ENCODE measurements at places on chromosomes 11 and 22.

- no peak for DNase-seq
Measured at GRCh38 chr11:78829146-78829545, 254.5 kb upstream of the NARS2 start.

DNA sequence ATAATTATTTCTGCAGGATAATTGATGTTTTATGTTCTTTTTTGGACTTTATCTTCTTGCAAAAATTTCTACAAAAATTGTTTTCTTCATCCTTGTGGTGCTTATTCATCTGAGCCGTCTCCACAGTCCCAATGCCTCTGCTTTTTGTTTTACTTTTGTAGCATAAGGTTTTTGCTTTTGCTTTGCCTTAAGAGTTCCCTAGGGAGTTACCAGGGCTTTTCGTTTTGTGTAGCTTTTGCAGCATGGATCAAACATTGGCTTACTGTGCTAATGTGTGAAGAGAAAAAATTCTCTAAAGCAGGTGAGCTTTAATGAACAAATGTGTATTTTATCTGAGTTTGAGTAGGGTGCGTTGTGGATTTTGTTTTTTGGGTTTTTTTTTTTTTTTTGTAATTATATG lies 11.8 kb downstream of the XBP1 start:
- no peak for DNase-seq

GRCh38 chr11:37533087-37533486 lies 935.1 kb upstream of the RAG2 start:
- no peak for DNase-seq

DNA sequence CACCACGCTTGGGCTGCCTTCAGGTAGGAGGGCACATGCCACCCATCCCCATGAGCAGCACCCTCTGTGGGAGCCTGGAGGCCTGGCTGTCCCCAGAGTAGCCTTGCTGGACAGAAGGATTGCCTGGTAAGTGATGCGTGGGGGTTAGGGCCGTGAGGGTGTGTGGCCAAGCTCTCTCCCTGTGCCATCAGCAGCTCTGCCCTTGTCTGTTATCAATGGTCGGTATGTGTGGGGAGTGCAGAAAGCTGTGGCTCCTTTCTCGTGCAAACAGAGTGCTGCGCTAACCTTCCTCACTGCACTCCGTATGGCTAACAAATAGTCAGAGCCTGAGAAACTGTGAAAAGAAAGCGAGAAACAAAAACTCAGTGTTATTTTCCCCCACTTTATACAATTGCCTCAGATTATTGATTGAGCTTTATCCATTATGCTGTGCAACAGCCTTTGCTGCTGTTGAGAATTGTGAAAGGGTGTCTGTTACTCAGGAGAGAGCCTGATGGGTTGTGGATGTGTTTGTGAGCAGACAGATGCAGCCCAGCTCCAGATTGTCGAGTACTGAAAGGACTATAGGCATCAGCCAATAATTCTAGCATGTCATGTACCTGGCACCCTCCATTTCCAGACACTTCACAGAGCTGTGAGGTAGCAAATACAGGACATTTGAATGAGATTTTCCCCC lies 432.2 kb downstream of the NTM start:
- DNase-seq = no peak

DNA sequence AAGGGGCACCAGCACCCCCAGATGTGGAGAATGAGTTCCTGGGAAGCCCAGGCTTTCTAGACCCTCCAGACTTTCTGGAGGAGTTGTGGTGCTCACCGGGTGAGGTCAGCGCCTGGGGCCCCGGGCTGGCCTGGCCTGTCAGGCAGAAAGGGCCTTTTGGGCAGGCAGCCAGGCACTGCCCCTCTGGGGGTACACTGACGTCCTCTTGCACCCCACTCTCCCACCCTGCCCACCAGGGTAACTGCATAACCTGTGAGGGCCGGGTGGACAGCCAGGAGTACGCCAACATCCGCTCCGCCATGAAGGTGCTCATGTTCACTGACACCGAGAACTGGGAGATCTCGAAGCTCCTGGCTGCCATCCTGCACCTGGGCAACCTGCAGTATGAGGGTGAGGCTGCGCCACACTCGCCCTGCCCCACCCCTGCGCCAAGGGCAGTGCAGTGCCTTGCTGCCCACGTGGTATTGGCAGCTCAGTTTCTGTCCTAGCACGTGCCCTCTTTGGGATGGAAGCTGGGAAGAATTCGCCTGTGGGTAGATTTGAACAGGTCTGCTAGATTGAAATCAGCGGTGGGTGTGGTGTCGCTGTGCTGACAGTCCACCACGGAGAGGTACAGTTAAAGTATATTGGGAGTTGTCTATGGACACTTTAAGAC lies 30.1 kb downstream of the MYO7A start:
- no peak for DNase-seq

DNA sequence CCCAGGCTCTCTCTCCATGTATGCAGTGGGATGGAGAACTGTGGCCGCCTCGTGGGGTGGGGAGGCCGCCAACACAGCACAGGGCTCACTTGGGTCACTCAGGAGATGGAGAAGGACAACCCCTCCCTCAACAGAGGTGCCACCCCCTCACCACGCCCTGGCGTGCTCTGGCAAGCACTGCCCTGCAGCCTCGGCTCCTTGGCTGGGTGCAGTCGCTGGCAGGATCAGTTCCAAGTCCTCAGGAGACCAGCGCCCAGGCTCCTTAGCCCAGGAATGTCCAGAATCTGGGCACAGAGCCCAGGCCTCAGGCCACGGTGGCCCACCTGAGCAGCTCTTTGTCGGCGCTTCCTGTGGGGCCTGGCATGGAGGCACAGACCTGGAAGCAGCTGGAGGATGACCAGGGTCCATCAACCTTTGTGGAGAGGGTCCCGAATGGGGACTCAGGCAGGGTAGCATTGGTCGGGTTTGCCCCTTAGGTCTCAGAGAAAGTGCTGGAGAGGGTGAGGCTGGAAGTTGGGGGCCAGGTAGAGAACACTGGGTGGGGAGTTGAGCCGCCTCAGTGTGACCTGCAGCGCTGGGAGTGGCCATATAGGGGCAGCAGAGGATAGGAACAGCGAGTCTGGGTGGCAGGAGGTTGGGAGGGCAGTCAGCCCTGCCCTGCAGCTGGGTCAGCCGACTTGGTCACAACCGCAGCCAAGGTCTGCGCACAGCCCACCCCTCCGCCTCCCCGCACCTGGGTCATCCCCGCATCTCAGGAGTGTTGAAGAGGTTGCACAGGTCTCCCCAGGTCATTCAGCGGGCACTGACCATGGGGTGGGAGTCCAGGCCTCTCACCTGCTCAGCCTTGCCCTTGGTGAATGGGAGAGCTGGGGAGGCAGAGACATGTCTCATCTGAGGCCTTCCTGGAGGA lies 8.2 kb downstream of the SUSD2 start:
- peak; percentile 70 for DNase-seq

DNA sequence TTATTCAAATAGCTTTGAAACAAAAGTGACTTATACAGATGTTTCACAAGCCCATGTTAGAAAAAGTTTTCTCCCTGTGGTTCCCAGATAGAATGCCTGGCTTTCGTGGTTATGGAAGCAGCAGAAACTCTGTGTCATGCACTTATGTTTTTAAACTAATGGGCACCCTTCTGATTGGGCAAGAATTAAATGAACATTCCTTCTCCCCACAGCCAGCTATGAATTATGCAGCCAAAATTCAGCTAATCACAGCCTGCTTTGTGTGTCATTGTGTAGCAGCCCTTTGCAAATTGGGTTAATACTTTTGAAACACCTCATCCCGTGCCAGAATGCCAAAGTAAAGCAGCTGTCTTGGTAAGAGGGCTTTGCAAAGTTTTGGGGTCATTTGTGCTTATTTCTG lies 46.9 kb downstream of the PANX1 start:
- DNase-seq = no peak

DNA sequence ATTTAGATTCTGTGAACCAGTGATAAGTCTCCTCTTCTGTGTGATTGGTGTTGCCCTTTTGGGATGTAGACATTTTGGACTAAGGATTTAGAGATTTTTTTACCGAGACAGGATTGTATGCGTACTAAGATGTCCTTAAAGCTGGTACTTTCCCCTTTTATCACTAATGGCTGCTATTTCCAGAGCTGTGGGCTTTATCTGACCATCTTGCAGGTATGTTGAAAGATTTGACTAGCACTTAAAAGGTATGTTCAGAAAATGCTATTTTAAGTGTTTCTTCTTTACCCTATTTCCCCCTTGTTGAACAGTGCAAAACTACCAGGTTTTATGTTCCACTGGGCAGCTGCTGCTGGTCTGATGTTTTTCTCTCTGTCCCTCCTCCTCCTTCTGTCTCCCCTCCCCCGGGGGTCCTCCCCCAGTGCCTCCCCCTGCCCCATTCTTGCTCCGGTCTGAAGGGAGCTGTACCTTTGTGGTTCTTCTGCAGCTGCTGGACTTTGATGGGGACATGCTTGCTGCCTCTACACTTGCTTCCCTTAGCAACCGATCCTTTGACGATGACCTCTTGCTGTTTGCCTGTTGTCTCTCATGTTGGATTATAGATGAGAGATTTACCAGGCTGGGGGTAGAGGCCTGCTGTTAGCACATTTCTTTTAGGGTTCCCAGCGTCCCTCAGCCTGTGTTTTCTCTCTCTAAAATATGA lies 59.6 kb downstream of the ZNRF3 start:
- DNase-seq = no peak

GRCh38 chr22:48607901-48608662 lies 1219.6 kb downstream of the BRD1 start:
- no peak for DNase-seq

GRCh38 chr22:48893288-48894063 lies 934.2 kb downstream of the BRD1 start:
- DNase-seq = no peak

DNA sequence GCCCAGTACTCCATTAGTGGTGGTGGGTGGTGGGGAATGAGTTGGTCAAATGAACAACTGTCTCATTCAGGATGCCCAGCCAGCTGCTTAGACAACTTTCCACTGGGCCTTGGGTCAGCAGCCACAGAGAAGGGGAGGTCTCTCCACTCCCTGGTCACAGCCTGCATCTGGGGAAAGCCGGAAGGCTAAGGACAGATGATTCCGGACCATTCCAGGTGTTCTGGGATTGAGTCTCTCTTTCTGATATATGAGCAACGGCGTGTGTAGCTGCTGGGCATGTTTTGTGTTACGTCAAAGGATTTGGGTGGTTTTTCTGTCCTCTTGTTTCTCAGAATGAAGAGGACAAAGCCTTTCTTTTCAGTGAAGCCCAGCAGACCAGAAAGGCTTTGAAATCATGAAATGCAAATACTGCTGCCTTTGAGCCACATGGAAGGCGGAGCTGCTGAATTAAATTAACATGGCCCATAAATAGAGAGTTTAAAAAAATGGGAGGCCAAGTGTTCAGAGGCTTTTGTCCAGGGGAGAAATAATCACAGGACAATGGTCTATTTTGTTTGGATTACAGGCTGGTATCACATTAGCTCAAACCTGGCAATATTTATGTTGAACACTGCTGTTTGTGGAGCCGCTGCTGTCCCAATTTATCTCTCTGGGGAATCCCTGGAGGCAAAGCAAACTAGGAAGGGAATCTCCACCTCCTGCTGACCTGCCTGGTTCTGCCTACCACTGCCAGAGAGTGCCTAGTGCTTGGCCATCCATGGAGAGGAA lies 234.4 kb upstream of the E2F8 start:
- DNase-seq = no peak

GRCh38 chr22:26617271-26618199 lies at the start of gene CRYBB1:
Gene CRYBB1, minus strand, starts transcription at chr22:26618027. Its CDS starts 1,708 bp downstream, at chr22:26616319.
- DNase-seq = no peak

DNA sequence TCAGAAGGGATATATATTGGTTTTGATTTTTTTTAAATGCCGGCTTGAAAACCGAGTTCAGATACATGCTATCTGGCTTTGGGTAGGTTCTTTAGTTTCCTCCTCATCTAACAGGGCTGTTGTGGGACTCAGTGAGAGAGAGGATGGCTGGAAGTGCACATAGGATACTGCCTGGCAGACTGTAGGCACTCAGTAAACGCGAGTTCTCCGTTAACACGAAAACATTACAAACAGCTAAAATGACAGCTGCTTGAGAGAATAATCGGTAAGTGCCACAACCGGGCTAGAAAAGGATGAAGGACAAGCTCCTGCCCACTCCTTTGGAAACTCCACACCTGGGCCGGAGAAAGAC lies 369 bp downstream of the XRRA1 start:
- DNase-seq = no peak

- DNase-seq = no peak
Measured at GRCh38 chr11:93524173-93524536, 19.0 kb downstream of the SMCO4 start.

GRCh38 chr11:117204283-117205080 lies 5.3 kb downstream of the TAGLN start:
- no peak for DNase-seq

DNA sequence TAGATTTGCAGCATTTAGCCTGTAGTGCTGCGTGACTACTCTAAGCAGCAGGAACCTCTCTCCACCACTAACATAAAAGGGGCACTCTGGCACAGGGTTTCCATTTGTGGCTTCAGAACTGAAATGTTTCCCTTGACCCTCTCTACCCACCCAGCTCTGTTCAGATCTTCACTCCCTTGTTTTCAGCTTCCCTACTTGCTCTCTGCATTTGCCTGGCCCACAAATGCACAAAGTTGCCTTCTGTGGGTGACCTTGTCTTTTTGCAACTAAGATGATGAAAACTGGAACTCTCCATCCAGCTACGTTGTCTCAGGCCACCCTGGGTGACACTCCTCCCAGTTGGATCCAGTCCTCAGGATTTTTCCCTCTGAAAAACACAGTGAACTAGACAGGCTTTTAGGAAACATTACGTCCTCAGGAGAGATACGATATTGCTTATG lies 19.8 kb upstream of the PSMA1 start:
- no peak for DNase-seq

DNA sequence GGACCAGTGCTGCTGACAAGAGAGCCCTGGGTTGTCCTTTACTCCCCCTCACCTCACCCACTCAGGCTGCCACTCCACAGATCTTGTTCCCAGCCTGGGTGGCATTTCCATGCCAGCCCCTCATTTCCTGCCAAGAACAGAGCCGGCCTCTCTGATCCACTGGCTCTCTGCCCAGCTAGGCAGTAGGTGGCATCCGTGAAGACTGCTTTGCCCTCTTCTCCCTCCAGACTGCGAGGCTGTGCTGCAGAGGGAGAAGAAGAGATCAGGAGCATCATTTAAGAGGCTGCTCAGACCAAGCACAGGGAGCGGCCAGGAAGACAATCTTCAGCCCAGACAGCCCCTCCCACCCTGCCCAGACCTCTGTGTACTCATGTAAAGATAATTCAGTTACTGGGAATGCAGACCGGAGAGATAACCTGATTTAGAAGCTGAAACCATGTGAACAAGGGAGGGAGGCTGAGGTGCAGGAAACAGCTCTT lies 126.9 kb upstream of the NCAM1 start:
- DNase-seq = no peak

GRCh38 chr22:49823289-49824045 lies 4.2 kb downstream of the BRD1 start:
- no peak for DNase-seq

DNA sequence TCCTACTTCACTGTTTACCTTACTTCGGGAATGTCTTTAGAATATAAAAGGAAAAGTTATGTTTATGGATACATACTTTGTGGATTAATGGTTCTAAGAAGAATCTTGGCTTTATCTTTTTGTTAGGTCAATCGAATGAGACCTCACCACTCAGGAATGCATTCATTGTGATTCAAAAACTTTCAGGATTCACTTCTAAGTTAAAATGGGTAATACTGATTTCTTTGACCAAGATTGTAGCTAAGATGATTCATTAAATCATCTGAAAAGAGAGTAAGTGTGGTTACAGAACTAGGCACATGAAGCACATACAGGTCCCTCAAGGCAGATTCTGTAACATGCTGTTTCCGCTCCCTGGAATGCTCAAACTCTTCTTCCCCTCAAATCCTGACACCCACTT lies 716.4 kb downstream of the KCNA4 start:
- DNase-seq = no peak

GRCh38 chr11:27159335-27159679 lies 118.7 kb downstream of the BBOX1 start:
- DNase-seq = no peak

Data from activated CD4-positive, alpha-beta T cell treated with anti-CD3 and anti-CD28 coated beads, Interleukin-2, amount 50 U/mL, for 48 hours (primary cell).